ENCODE measurements at places on chromosomes 6 and 20. TPM values are rescaled to one million over a fixed set of nuclear protein-coding genes. Genes with fewer than 3 reads are reported as not detected.

The BPIFB2 gene
- not detected for total RNA-seq

The UBR2 gene
- 33.2 TPM for total RNA-seq

The MANEA gene
- 11.2 TPM for total RNA-seq

The ENPP4 gene
- 0.50 TPM for total RNA-seq

The BPIFA1 gene
- not detected for total RNA-seq

The SLC4A11 gene
- 0.44 TPM for total RNA-seq

The ZNF391 gene
- 1.8 TPM for total RNA-seq

The BMP5 gene
- 0.17 TPM for total RNA-seq

The OPRL1 gene
- total RNA-seq: 1.9 TPM

The KIF13A gene
- 105 TPM for total RNA-seq

The C6orf132 gene
- 0.29 TPM for total RNA-seq

The RBPJL gene
- not detected for total RNA-seq

The SLA2 gene
- not detected for total RNA-seq

The HLA-DQA2 gene
- total RNA-seq: not detected

The PPP1R16B gene
- total RNA-seq: under 0.01 TPM

The CTCFL gene
- total RNA-seq: not detected

The TMEM170B gene
- 0.87 TPM for total RNA-seq

The EYS gene
- 0.50 TPM for total RNA-seq

Data from smooth muscle cell of trachea (primary cell).